ENCODE measurements at places on chromosomes 2 and 18. TPM values are rescaled to one million over a fixed set of nuclear protein-coding genes. Genes with fewer than 3 reads are reported as not detected.

DNA sequence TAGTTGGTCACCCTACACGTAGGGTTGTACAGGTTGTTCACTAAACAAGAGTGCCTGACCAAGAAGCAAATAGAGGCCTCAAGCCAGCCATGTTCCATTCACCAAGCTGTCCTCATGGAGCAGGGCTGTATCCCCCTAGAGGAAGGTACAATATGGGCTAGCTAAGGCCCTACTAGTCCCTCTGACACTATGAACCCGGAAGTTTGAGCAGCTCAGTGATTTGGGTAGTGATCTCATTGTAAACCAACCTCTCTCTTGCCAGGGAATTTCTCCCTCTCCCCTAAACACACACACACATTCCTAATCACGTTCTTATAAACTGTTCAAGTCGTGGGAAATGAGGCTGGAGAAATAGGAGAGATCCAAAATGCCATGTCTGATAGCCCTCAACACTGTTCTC, 6.7 kb upstream of the CYS1 start:
- no peak overlapping the region for H3K27ac ChIP-seq
- H3K4me1 ChIP-seq, result no peaks in the 10 kb centered on the region

GRCh38 chr18:57802213-57803102, 657 bp downstream of the ATP8B1 start:
- H3K27ac ChIP-seq, result peak overlapping the region; percentile 66
- peak overlapping the region; percentile 93 for H3K4me3 ChIP-seq
- peaks cover 38% of the 10 kb centered on the region for H3K4me1 ChIP-seq
- H3K27me3 ChIP-seq, result no peaks in the 10 kb centered on the region
- H3K36me3 ChIP-seq, result no peaks in the 10 kb centered on the region

The GKN1 gene
- total RNA-seq, result not detected

The TEKT4 gene
- not detected for total RNA-seq

DNA sequence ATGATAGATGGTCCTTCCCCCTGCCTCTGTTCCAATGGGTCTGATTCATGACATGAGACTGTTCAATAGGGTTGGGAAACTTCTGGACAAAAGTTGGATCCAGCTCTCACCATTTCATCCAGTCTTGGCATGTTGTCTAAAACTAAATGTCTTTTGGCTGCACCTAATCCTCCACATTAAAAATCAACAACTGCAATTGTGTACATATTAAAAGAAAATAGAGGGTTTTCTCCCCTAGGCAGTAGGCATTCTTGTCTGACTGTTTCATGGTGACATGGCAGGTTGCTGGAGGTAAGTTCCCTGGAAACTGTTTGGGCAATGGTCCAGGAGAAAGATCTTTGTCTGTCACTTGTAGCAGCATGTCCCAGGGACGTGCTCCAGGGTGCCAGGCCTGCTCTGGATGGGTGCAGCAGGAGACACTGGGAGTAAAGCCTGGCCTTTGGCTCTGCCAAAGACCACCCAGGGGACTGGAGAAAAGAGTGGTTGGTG, 135.8 kb downstream of the TCF4 start:
- H3K4me1 ChIP-seq, result peaks cover 3% of the 10 kb centered on the region
- H3K4me3 ChIP-seq, result no peak overlapping the region
- DNase-seq, result peak; percentile 35
- no peaks in the 10 kb centered on the region for H3K36me3 ChIP-seq

The UGT1A10 gene
- not detected for total RNA-seq

The CYTIP gene
- total RNA-seq, result 0.16 TPM

DNA sequence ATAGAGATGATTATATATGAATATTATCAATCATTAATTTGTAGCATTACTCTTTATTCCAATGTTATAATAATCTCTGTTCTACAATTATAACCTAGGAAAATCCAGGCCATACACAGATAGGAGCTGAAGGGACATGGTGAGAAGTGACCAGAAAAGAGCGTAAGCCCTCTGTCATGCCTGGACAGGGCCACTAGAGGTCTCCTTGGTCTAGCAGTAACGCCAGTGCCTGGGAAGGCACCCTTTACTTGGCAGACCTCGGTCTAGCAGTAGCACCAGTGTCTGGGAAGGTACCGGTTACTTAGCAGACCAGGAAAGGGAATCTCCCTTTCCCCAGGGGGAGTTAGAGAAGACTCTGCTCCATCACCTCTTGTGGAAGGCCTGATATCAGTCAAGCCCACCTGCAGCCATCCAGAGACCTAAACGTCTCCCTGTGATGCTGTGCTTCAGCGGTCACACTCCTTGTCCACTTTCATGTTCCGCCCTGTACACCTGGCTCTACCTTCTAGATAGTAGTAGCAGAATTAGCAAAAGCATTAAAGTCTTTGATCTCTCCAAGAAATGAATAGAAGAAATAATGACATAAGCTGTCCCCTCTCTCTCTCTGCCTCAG, 447.5 kb upstream of the FSIP2 start:
- peak; percentile 30 for DNase-seq
- H3K4me1 ChIP-seq, result no peaks in the 10 kb centered on the region
- no peaks in the 10 kb centered on the region for H3K27me3 ChIP-seq

GRCh38 chr2:49224426-49225010, 70.2 kb upstream of the FSHR start:
- H3K27ac ChIP-seq, result no peak overlapping the region
- no peak for DNase-seq
- no peaks in the 10 kb centered on the region for H3K4me1 ChIP-seq
- no peaks in the 10 kb centered on the region for H3K36me3 ChIP-seq
- no peaks in the 10 kb centered on the region for H3K27me3 ChIP-seq
- no peak overlapping the region for H3K4me3 ChIP-seq

The GNLY gene
- total RNA-seq, result not detected

The FIGN gene
- total RNA-seq, result 30.3 TPM

GRCh38 chr2:69766014-69766413, 24.1 kb downstream of the ANXA4 start:
- DNase-seq, result no peak
- H3K36me3 ChIP-seq, result no peaks in the 10 kb centered on the region
- peaks cover 15% of the 10 kb centered on the region for H3K4me1 ChIP-seq

DNA sequence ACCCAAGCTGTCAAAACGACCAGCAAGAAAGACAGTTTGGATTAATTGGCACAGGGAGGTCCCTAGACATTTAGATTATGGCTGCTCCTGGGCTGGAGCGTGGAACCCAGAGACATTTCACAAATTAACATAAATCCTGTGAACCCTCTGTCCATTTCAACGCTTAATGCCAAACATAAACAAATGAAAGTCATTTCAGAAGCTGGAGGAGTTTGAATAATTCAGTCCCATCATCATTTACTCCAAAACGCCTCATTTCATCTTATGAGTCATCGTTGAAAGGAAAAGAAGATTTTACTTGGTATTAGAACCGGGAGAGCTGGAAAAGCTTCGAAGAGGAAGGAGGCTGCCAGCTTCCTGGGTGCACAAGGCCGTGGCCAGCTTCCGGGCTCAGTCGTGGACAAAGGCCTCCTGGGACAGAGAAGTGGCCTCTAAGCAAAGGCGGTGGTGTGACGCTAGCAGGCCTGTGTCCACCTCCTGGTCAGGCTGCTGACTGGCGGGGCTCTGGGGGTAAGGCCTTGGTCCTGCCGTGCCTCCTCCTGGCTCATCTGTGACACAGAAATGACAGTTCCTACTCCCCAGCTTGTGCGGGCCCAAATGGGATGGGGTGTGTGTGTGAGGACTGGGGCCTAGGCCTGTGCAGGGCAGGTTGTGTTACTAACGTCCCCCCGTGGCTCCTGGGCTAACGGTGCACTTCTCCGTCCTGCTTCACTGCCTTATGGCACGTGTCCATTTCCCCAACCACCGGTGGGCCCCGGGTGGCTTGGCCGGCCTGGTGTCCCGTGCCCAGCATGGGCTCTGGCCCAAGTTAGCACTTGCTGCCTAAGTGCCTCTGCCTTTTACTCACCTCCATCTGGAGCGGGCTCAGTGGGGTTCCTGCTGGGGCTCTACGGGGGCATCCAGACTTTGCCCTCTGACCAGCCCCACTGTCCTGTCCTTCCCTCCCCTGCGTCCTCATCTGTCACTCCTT, 71.6 kb downstream of the RRM2 start:
- no peaks in the 10 kb centered on the region for H3K27me3 ChIP-seq
- H3K27ac ChIP-seq, result no peak overlapping the region
- H3K4me1 ChIP-seq, result peaks cover 16% of the 10 kb centered on the region
- H3K36me3 ChIP-seq, result no peaks in the 10 kb centered on the region

- no peak for DNase-seq
- no peak overlapping the region for H3K27ac ChIP-seq
- H3K36me3 ChIP-seq, result no peaks in the 10 kb centered on the region
These were observed 120.8 kb downstream of the PLCL1 start for GRCh38 chr2:197925204-197925603.

GRCh38 chr2:126749537-126749936, 93.6 kb downstream of the GYPC start:
- H3K4me1 ChIP-seq, result no peaks in the 10 kb centered on the region
- no peak overlapping the region for H3K4me3 ChIP-seq
- no peaks in the 10 kb centered on the region for H3K27me3 ChIP-seq
- no peak overlapping the region for H3K27ac ChIP-seq
- no peak for DNase-seq

DNA sequence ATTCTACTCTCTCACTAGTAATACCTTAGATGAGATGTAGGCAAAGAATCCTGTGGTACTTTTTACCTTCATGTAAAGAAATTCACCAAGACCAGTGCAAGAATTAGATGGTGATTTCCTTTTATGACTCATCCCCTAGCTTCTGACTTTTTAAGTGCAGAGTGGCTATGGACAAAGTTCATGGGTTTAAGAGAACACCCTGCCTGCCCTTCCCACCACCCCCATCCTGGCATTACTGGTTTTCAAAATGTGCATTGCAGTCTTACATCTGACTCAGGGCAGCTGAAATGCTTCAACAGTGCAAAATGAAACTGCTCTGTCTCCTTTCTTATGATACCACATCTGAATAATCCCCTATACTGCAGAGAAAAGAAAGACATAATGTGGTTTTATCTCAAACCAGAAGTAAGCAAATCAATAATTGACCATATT, 22.6 kb downstream of the MAIP1 start:
- H3K4me1 ChIP-seq, result peaks cover 9% of the 10 kb centered on the region
- H3K27me3 ChIP-seq, result no peaks in the 10 kb centered on the region
- no peak overlapping the region for H3K4me3 ChIP-seq
- H3K36me3 ChIP-seq, result no peaks in the 10 kb centered on the region
- peak; percentile 54 for DNase-seq
- no peak overlapping the region for H3K27ac ChIP-seq

DNA sequence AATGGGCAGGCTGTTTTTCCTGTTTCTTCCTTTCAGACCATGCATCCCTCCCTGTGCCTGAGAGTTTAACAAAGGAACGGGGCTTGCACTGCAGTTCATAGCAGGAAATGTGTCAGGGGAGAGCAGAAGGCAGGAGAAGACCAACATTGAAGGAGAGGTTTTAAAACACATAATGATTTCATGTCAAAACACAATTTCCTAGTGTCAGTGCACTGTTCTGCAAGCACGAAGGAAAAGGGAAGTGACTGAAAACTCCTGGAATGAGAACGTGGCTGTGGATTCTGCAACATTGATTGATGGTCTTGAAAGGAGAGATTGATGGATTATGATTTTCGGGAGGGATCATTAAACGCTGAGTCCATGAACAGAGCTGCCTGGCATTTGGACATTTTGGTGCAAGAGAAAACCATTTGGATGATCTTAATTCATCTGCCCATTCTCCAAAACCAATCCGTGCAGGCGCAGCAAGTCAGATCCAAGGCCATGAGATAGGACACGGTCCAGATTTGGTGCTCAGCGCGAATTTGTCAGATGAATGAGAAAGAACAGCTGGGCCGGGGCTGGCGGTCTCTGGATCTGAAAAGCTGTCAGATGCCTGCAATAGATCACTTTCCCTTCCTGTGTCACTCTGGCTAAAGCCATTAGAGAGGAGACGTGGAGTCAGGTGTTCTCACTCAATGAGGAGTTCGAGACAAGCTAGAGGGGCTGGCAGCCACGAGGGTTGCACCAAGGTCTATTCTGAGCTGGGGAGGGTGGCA, 38.4 kb downstream of the C1QL2 start:
- no peaks in the 10 kb centered on the region for H3K36me3 ChIP-seq
- H3K27me3 ChIP-seq, result no peaks in the 10 kb centered on the region
- DNase-seq, result no peak
- no peak overlapping the region for H3K27ac ChIP-seq
- H3K4me3 ChIP-seq, result no peak overlapping the region

DNA sequence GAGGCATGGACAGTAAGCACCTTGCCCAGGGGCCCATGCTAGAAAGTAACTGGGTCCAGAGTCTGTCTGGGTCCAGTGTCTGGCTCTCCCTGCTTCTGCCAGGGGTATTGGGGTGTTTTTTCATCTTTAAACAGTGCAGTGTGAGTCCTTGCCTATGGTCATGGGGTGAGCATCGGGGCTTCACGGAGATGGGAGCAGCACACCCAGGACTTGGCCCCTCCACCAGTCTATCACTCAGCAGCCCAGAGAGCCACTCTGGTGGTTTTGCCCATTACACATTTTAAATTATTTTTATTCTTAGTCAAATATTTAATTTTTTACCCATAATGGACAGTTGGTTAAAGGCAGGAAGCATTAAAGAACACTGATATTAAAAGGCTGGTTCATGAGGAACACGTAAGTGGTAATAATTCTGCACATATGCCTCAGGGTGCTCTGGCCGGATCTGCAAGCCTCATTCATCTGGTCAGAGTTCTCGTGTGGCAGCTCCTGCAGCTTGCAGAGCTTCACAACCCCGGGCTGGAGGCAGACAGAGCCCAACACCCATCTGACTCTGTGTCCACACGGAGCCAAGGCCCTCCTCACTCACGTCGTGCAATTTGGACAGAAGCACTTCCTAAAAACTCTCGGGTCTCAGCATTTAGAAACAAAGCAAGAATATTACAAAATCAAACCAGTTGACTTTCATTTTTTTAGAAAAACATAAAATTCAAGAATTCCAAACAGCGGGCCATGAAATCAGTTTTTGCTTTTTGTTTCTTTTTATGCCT, 204.1 kb downstream of the CTIF start:
- H3K4me3 ChIP-seq, result no peak overlapping the region
- no peaks in the 10 kb centered on the region for H3K4me1 ChIP-seq
- DNase-seq, result peak; percentile 52
- no peaks in the 10 kb centered on the region for H3K36me3 ChIP-seq

The UGT1A1 gene
- not detected for total RNA-seq

The EFEMP1 gene
- 155 TPM for total RNA-seq

- no peaks in the 10 kb centered on the region for H3K27me3 ChIP-seq
- no peaks in the 10 kb centered on the region for H3K36me3 ChIP-seq
These were observed 2.6 kb upstream of the PTPN2 start for GRCh38 chr18:12886498-12887126.

DNA sequence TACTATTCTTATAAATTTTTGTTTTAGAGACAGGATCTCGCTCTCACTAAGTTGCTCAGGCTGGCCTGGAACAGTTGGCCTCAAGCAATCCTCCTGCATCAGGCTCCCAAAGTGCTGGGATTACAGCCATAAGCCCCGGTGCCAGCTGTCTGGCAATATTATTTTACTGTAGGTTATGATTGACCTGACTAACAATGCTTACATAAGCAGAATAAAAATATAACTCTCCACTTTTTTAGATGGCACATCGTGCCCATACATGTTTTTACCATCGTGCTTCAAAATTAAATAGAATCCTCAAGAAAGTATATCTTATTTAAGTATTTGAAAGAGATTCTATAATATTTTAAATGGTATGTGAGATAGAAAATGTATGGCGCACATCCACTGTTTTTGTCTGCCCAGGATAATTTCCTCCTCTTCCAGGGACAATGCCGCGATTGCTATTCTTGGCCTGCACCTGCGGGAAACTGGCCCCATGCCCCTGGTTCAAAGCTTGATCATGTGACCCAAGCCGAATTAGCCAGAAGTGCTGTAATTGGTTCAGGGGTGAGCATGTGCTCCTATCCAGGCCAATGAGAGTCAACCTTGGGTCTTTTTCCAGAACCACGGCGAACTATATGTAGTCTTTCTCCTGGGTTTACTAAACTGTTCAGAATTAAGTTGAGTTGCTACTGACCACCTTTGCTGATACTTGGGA, 38.3 kb upstream of the GREB1L start:
- no peaks in the 10 kb centered on the region for H3K4me1 ChIP-seq
- no peaks in the 10 kb centered on the region for H3K36me3 ChIP-seq
- no peak for DNase-seq
- H3K27me3 ChIP-seq, result no peaks in the 10 kb centered on the region
- no peak overlapping the region for H3K4me3 ChIP-seq
- no peak overlapping the region for H3K27ac ChIP-seq

The CTDSP1 gene
- total RNA-seq, result 41.8 TPM
